ENCODE measurements at places on chromosomes 12 and 14. TPM values are rescaled to one million over a fixed set of nuclear protein-coding genes. Genes with fewer than 3 reads are reported as not detected.

The PRDM4 gene
- total RNA-seq: 23.5 TPM

The KRT86 gene
- not detected for total RNA-seq

- no peak for DNase-seq
Measured at GRCh38 chr12:89464974-89465592, 59.5 kb downstream of the GALNT4 start.

The ZBTB1 gene
- total RNA-seq: 56.3 TPM

DNA sequence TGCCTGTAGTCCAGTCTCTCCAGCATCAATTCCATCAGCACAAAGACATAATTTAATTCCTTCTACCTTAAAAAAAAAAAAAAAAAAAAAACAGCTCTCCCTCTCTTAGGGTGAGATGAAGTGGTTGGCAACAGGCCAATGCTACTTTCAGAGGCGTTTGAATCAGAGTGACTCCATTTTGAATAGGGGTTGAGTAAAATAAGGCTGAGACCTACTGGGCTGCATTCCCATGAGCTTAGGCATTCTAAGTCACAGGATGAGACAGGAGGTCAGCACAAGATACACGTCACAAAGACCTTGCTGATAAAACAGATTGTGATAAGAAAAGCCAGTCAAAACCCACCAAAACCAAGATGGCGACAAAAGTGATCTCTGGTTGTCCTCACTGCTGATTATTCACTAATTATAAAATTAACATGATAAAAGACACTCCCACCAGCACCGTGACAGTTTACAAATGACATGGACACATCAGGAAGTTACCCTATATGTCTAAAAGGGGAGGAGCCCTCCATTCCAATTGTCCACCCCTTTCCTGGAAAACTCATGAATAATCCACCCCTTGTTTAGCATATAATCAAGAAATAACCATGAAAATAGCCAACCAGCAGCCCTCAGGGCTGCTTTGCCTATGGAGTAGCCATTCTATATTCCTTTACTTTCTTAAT is 6.9 kb upstream of the TCL1B start:
- no peak for DNase-seq

GRCh38 chr12:27453421-27453820 is 6.9 kb downstream of the SMCO2 start:
- DNase-seq: peak; percentile 57

Data from tongue (tissue), 3 donors.